ENCODE measurements at places on chromosomes 2 and 18.

DNA sequence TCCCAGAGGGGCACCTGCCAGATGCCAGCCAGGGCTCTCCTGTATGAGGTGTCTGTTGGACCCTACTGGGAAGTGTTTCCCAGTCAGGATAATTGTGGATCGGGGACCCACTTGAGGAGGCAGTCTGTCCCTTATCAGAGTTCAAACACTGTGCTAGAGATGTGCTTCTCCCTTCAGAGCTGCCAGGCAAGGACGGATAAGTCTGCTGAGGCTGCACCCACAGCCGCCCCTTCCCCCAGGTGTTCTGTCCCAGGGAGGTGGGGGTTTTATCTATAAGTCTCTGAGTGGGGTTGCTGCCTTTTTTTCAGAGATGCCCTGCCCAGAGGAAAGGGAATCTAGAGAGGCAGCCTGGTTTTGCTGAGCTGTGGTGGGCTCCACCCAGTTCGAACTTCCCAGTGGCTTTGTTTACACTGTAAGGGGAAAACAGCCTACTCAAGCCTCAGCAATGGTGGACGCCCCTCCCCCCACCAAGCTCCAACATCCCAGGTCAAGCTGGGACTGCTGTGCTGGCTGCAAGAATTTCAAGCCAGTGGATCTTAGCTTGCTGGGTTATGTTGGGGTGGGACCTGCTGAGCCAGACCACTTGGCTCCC is 324.0 kb upstream of the SETBP1 start:
- no peak for DNase-seq

DNA sequence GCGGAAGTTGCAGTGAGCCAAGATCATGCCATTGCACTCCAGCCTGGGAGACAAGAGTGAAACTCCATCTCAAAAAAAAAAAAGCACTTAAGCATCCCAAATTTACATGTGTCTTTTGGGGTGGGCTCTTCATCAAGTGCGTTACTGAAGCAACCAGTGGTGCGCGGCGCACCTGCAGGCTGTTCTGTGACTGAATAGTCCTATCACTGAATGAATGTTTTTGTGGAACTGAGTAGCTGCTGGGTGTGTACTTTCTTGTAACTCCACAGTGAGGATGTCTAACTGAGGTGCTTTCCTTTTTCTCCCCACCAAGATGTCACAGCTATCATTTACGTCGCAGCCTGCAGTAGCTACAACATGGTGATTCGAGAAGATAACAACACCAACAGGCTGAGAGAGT is 17.0 kb downstream of the CHMP1B start:
- no peak for DNase-seq

- DNase-seq, result no peak
Measured at GRCh38 chr2:210318486-210318885, 3.5 kb upstream of the MYL1 start.

GRCh38 chr2:235467588-235467987 is 26.3 kb upstream of the AGAP1 start:
- no peak for DNase-seq

DNA sequence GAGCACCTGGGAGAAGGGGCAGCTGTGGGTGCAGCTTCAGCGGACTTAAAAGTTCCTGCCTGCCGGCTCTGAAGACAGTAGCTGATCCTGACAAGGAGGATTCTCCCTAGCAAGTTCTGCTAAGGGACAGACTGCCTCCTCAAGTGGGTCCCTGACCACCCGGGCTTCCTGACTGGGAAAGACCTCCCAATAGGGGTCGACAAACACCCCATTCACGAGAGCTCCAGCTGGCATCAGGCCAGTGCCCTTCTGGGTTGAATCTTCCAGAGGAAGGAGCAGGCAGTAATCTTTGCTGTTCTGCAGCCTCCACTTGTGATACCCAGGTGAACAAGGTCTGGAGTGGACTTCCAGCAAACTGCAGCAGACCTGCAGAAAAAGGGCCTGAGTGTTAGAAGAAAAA is 632.9 kb downstream of the CCDC85A start:
- no peak for DNase-seq

GRCh38 chr2:176638167-176639015 is 369.1 kb downstream of the MTX2 start:
- DNase-seq, result peak; percentile 51

DNA sequence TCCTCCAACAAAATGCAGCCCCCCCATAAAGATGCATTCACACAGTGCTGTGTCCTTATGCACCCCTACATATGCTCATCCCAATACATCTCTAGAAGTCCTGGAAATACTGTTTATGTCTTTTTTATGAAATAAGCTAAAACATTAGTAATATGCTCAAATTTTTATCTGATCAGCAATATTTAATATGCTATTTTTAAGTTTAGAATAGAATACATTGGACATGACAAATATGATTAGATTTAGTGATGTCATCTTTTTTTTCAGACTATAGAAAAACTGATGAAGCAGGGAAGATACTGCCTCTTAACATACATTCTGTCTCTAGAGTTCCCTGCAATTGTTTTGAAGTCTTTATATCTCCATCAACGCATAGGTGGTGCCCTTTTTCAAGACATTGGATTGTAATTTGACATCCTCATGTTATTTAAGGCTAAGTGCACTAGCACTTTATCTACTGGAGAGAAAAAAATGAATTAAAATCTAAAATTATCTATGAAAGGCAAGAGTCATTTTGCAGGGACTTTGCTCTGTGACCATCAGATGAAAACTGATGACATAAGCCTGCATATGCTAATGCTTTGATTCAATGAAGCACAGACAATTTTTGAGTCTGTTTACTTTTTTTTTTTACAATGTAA is 395.3 kb downstream of the LPIN1 start:
- DNase-seq, result no peak

- no peak for DNase-seq
Measured at GRCh38 chr2:26615336-26615859, 25.8 kb downstream of the CIB4 start.

DNA sequence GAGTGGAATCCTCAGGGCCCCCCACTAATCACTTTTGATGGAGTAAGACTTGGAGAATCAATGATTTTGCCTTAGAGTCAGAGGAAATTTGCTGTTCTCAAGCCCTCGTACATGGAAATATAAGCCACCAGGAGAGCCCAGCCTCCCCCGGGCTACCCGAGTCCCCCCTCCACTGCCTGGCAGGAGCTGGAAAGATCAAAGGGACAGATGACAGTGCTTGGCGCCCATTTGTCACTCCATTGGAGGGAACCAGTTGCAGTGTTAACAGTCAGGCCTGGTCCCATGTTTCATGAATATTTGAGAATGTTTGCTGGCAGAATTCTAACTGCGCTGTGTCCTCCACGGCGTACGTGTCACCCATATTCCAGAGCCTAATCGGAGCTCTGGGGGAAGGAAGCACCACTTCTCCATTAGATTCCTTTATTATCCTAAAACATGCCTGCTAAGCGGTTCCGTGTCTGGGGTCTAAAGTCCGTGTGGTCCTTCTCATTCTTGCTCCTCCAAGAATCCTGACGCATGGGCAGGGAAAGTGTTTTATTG is 202.4 kb downstream of the KLHL29 start:
- DNase-seq, result no peak

DNA sequence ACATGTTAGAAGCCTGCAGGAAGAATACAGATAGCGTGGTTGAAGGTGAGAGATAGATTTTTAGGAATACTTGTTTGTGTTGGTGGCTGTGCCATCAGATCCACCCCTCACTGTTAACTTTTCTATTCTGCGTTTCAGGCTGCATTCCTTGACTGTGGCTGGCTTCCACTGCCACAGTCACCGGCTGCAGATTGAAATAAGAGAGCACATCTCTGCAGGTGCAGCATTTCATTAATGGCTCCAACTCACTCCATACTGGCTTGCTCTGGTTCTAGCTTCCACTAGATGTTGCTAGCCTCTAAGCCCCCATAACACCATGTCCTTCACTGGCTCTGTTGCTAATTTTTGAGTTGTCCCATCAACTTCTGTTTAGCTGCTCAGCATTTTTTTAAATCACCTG is 286.5 kb downstream of the CPS1 start:
- DNase-seq, result no peak

DNA sequence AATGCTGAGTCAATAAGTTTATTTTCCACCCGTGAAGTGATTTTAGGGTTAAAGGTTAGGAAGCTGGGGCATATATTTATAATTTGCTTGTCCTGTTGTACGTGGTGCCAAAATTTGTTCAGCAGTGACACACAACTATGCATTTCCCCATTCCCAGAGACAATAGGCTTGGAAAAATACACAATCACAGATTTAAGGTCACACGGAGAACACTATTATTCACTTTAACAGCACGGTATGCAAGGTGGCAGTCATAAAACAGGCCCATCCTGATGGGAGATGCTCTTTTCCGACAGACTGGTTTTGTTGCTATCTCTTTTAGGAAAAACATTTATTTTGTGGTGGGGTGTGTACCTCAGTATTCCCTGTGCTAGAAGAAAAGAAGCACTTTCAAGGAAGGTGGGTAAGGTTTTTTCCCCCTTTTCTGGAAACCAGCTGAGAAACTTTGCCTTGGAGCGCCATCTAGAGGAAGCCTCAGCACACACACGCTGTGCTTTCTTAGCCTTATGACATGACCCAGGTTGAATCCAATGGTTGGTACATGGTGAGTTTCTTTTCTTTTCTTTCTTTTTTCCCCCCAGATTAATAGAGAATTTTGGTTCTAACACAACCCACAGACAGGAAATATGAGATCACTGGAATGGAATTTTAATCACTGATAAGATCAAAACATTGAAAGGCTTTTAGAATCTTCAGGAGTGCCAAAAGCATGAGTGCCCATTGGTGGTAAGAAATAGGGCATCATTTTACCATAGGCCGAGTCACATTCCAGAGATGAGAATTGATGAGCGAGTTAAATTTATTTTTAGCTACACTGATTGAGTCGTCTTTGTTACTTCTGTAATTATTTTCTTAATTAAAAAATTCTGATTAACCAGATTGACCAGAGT is 332.1 kb downstream of the AGPS start:
- DNase-seq, result peak; percentile 29

GRCh38 chr18:63700501-63700900 is 2.3 kb upstream of the SERPINB11 start:
- no peak for DNase-seq

GRCh38 chr18:67094123-67094522 is 422.4 kb downstream of the DSEL start:
- no peak for DNase-seq

DNA sequence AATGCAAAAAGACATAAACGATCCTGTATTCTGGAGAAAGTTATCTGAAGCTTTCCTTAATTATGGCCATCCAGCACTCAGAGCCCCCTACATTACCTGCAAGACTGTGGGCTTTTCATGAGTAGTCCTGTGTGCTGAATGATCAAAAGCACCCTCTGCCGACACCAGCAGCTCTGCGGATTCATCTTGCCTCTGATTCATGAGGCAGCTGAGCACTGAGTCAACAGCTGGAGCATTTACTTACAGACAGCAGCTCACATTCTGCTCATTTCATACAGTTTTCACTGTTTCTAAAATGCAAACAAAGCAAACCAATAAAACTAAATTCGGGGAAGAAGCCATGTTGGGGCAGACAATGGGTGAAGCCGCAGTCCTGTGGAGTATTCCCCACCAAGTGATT is 886.5 kb downstream of the CNTNAP5 start:
- no peak for DNase-seq

DNA sequence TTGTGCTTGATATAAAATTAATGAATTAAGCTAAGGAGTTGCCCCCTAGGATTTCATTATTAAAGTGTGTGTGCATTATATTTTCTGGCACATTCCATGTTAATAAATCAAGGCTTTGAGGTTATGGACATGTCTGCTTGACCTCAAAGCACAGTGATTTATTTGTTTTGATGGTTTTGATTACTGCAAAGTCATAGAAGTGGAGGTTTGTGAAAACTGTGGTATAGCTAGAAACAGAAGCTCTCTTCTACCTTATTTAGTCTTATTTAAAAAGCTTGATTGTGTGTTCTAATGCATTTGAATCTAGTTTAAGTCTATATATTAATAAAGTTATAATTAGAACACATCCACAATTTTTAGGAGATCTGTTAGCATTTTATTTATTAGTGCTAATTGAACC is 32.2 kb downstream of the DOK6 start:
- no peak for DNase-seq

DNA sequence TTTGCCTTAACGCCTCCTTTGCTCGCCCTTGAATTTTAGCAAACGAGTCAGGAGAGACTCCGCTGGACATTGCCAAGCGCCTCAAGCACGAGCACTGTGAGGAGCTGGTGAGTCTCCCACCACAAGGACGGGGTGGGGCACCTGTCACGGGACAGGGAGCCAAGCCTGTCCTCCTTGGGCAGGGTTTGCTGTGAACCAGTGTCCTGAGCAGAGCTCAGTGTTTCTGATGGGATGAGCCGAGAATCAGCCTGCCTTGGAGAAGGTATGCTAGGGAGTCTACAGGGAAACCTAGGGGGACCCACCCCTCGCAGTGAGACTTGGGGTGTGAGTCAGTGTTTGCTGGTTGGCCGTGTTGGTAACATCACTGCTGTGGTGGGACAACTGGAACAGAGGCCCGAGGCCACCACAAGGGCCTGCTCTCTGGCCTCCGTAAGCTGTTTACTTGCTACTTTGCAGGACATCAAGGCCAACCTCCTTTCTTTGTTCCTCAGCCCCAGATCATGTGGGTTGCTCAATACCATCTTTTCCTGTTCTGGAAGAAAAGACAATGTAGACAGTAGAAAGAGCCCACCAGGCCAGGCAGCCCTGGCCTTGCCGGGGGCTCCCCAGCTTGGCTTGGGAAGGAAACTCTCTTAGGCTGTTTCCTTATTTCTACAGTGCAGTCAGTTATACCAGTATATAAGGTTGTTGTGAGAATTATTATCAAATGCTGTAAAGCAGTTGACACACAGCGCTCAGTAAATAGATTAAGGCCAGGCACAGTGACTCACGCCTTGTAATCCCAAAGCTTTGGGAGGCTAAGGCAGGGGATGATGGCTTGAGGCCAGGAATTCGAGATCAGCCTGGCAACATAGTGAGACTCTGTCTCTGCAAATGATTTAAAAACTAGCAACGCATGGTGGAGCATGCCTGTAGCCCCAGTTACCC is 42.4 kb downstream of the ITGB1BP1 start:
- DNase-seq, result no peak

GRCh38 chr2:232349946-232350635 is 28.5 kb upstream of the ALPP start:
- no peak for DNase-seq

GRCh38 chr2:241095594-241096290 is 6.3 kb downstream of the MTERF4 start:
- DNase-seq, result no peak

GRCh38 chr2:13558368-13558767 is 841.6 kb downstream of the TRIB2 start:
- no peak for DNase-seq

DNA sequence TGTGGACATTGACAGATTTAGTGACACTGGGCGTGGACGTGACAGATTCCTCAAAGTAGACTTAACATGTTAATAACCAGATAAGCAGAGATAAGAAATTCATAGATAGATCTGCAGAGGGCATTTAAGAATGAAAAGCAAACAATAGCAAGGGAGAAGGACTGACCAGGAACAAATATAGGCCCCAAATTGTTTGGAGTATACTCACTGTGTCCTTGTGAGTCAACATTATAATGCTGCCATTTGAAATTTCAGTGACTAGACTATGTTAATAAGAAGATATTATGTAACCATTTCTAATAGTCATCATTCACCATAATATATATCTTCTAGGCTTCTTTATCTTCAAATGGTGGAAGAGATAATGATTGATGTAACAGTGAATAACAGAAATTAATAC is 78.1 kb upstream of the SLC38A11 start:
- DNase-seq, result no peak

GRCh38 chr2:144493027-144493809 is 26.7 kb downstream of the ZEB2 start:
- DNase-seq, result no peak

- no peak for DNase-seq
Measured at GRCh38 chr18:57918601-57919000, 115.5 kb upstream of the ATP8B1 start.
